ENCODE measurements at places on chromosomes 12 and 14.
A peak's percentile ranks its signal among the peaks of the same experiment; 100 is the strongest.

DNA sequence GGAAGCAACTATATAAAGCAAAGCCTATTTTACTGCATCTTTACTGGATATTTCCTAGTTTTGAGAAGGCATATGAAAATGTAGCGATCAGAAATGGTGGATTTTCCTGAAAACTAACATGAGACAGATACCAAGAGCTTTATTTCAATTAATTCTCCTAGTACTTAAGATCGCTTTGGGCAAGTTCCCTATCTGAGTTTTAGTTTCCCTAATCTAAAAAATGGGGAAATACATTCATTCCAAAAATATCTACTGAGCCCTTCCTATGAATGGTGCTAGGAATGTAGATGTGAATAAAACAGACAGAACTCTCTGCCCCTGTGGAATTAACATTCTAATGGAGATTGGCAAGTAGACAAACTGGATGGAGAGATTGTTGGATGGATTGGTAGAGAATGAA lies 8.4 kb downstream of the CATSPERB start:
- DNase-seq = no peak

DNA sequence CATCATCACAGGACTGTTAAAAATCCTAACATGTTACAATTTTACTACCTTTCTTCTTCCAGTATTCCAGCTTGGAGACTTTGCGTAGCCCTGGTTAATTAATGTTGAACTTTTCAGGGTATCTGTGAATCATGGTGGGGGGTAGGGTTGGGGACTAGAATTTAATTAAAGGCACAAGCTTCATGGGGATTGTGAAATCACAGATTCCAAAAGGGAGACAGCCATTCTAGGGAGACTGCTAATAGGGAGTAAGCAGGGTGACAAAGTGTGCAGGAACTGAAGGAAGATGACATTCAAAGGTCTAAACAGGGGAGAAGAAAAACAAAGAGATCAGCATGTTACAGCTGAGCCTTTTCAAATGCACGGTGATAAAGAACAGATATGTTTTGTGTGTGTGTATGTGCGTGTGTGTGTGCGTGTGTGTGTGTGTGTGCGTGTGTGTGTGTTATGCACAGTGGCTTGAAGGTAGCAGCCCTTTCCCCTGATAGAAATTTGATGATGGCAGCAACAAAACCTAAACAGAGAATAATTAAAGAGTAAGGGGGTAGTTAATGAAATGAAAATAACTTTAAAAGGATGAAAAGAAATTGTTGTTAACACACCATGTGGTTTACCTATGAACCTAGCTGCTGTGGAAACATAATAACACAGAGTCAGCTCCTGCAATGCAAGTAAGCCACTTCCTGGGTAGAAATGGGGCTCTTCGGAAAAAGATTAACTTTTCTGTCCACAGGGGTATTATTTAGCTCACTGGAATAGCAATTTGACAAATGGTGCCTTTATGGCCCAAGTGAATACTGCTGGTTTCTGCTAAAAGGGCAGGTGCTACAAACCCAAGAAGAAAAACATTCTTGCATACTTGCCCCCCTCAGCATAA lies 581.7 kb downstream of the DIO2 start:
- no peak for DNase-seq

- no peak for DNase-seq
Observed at GRCh38 chr12:113287146-113287898, 47.6 kb downstream of the SLC8B1 start.

GRCh38 chr14:91466192-91466591 lies 43.9 kb downstream of the PPP4R3A start:
- no peak for DNase-seq

- DNase-seq = no peak
Observed at GRCh38 chr14:95508377-95508776, 8.1 kb downstream of the SYNE3 start.

- no peak for DNase-seq
Observed at GRCh38 chr14:77761205-77761931, 412 bp upstream of the SNW1 start.

DNA sequence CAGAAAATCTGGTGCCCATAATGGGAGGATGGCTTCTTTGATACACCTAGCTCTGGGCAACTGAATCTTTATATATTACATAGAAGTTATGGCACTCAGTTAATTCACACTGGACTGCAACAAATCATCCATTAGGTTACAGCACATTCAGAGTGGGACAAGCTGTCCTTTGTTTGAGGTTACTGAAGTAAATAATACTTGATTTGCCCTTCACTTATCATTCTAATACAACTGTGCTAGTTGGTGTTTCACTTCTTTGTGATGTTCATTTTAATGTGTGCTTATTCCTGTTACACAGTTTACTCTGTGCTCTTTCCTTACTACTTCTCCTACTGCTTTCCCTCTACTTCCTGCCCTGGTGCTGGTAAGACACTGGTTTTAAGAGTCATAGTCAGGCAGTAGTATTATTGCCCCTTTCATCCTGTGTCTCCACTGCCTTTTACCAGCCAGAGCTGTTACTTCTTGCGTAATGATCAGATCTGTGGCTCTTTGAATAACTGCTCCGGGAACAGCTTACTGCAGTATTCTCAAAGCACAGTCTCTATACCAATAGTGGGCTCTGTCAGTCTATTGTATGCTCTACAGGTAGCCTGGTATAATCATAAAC lies 36.4 kb upstream of the GXYLT1 start:
- DNase-seq = no peak

DNA sequence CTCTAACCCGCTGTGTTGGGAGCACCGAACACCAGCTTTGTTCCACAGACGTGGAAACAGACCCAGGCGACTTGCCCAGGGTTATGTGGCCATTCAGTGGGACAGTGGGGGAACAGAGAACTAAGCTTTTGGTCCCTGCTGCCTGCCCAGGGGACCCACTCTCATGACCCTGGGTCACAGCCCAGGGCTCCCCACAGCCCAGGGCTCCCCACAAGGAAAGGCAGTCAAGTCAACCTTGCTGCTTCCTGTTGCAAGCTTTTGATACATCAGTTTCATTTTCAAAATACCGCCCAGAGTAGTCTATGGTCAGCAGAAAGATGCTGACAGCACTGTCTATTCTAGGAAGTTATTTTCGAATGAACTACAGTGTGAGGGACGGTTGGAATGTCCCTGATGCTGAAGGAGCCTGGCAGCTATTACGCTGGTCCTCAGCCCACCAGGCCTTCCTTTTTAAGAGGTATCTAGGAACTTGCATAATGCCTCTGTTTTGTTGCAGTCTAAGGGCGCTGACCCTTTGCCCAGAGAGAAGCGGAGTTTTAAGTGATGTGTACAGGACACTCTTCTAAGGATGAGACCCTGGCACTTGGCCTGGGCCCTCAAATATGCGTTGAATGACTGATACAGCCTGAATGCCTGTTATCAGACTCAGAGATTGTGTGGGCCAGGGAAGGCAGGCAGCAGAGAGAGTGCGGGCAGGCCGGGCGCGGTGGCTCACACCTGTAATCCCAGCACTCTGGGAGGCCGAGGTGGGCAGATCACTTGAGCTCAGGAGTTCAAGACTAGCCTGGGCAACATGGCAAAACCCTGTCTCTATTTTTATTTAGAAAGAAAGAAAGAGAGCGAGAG lies 12.6 kb upstream of the TTC7B start:
- DNase-seq = no peak

DNA sequence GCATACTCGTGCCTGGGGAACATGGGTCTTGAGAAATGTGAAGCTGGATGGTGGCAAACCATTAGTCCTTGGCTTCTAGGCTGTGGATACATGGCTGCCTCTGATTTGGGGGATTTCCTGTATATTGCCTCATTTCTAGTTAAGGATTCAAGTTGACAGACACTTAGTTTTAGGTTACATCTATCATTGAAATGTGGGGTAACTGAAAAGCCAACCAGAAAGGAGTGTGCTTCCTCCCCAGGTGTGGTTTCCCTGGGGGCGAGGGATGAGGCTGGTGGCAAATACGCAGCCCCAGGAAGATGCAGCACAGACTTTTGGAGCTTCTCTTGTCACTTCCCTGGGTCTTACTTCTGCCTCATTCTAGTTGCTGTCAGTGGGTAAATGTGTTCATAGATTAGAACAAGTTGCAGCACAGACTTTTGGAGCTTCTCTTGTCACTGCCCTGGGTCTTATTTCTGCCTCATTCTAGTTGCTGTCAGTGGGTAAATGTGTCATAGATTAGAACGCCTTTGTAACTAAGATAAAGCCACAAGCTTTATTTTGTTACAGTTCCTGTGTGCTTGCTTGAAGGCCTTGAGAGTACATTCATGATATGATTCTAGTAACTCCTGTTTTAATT lies 85.1 kb downstream of the BORCS5 start:
- DNase-seq = no peak

DNA sequence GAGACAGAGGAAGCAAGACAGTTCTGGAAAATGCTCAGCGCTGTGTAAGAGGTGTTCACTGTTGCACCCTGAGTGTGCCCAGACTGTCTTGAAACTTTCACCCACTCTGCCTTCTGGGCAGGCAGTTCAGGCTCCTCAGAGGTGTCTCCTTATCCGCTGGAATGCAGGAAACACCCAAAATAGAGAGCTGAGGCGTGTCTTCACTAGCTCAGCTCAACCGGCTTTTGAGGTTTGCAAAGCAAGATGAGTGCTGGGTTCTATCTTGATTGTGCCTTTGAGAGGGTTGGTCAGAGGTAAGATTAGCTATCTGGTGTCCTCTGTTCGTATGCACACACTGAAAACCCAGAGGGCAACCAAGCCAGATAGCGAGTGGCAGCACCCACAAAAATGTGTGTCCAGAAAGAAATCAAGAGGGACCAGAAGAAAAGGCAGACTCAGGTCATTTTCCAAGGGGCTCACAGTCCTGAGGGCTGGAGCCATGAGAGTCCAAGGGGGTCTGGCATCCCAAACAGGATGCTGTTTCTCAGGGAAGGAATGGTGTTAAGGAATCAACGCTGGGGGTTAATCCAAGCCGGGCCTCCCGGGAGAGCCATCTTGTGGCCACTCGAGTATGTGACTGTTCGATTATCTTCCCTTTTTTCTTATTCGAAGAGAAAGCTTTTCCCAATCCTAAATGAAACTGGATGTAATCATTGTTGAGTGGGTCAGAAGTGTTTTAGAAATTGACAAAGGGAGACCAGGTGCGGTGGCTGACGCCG lies 47.1 kb downstream of the TBX3 start:
- DNase-seq = no peak

GRCh38 chr14:91501951-91502930 lies 7.9 kb downstream of the PPP4R3A start:
- no peak for DNase-seq

DNA sequence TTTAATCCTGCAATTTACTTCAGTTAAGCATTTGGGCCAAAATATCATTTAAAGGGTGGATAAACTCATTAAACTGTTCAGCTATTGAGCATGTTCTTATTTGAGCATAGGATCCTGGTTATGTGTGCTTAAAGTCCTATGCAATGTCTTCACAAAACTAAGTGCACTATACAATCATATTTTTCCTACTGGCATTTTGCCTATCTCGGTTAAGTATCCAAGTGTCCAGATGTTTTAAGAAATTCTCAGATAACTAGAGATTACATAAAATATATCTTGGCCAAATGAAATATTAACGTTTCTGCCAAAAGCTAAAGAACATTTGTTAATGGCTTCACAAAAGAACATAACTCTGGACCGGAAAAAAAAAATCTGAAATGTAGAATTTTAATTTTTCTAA lies 250.8 kb upstream of the LRFN5 start:
- no peak for DNase-seq

DNA sequence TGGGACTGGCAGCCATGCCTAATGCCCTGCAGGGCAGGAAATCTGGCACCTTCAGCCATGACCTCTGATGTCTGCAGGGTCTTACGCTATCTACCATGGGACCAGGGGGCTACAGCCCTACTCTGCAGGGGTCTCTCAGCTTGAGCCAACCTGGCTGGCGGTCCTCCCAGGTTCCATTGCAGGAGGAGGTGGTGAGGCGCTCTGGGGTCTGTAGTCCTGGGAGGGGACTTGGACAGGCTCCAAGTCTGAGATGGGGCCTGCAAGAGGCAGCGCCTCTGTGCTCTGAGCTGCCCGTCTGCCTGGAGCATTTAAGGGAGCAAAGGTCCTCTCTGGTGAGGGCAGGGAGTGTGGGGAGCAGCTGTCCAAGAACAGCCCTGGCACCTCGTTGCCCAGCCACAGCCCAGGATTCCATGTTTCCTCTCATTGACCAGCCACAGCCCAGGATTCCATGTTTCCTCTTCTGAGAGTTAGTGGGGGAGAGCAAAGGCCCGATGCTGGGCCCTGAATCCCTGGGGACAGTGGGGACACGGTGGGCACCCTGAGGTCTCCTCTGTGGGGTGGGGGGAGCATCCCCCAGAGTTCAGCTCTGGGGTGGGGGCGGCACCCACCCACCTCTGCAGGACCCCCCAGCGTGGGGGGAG lies 655 bp downstream of the PLD4 start:
- no peak for DNase-seq

DNA sequence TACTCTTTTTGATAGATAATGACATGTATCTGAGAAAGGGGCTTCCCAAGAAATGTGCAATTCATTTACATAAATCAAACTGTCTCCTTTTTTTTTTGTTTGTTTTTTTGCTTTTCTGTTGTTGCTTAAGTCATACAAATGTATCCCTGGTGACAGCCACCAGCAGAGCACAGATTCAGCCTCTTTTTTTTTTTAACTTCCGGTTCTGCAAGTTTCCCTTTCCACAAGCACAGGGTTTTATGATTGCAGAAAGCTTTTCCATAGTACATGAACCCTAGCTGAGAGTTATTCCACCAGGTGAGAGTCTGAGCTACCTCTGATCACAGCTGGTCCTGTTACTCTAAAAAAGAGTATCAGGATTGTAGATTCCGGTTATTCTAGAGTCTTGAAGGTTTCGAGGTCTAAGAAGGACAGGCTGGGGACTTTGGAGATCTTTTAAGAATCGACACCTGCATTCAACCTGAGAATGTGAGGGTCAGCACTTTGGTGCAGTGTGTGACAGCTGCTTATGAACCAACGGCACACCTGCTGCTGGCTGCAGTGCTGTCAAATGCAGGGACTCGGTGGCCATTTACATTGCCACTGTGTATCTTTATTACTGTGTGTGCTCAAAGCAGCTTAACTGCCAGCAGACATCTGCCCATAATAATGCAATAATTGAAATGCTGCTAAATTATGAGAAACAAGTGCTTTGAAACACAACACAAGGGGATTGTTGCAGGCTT lies 551.7 kb downstream of the NRXN3 start:
- DNase-seq = peak; percentile 77

GRCh38 chr14:77344377-77344996 lies 23.7 kb downstream of the GSTZ1 start:
- DNase-seq = no peak

- DNase-seq = no peak
Observed at GRCh38 chr12:117699575-117699974, 269.2 kb downstream of the KSR2 start.

DNA sequence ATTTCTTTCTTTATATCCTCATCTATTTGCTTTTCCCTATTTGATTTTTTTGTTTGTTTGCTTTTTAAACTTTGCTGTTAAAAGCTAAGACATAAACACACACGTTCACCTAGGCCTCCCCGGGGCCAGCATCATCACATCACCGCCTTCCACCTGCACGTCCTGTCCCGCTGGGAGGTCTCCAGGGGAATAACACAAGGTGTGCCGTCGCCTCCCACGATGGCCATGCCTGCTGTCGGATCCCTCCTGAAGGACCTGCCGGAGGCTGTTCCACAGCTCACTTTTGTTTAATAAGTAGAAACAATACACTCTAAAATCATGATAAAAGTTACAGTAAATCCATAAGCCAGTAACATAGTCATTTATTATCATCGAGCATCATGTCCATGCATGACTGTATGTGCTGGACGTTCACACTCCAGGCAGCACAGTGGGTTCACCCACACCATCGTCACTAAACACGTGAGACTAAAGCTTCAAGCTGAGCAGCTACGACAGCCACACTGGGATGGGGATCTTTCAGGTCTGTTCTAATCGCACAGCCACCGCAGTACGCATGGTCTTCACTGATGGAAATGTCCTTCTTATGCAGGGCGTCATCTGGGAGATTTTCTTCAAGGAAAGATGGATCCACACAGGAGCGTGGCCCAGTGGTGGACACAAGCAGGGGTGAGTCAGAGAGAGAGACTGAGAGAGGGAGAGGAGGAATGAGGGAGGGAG lies 3.6 kb downstream of the RIMBP2 start:
- DNase-seq = no peak
